ENCODE measurements at places on chromosomes 1 and 21. TPM values are rescaled to one million over a fixed set of nuclear protein-coding genes. Genes with fewer than 3 reads are reported as not detected.
A peak's percentile ranks its signal among the peaks of the same experiment; 100 is the strongest.

Gene IL20
- not detected for total RNA-seq

Gene F5
- 4.2 TPM for total RNA-seq

Gene CHI3L1
- not detected for total RNA-seq

Gene CHODL
- 0.47 TPM for total RNA-seq

Gene PGLYRP3
- total RNA-seq, result not detected

Gene PLEKHM2
- total RNA-seq, result 55.0 TPM

Gene MAN1C1
- total RNA-seq, result 90.5 TPM

Gene KCNJ9
- total RNA-seq, result not detected

Gene GUCA2B
- total RNA-seq, result not detected

Gene RAD54L
- total RNA-seq, result 1.1 TPM

Gene NRDC
- 110 TPM for total RNA-seq

Gene DDR2
- 0.58 TPM for total RNA-seq

GRCh38 chr1:63073309-63074306 is 248.8 kb upstream of the FOXD3 start:
- no peak overlapping the region for H3K4me3 ChIP-seq
- peaks cover 9% of the 10 kb centered on the region for H3K27me3 ChIP-seq
- no peak overlapping the region for H3K27ac ChIP-seq
- H3K36me3 ChIP-seq, result no peaks in the 10 kb centered on the region
- H3K4me1 ChIP-seq, result no peaks in the 10 kb centered on the region
- DNase-seq, result no peak

DNA sequence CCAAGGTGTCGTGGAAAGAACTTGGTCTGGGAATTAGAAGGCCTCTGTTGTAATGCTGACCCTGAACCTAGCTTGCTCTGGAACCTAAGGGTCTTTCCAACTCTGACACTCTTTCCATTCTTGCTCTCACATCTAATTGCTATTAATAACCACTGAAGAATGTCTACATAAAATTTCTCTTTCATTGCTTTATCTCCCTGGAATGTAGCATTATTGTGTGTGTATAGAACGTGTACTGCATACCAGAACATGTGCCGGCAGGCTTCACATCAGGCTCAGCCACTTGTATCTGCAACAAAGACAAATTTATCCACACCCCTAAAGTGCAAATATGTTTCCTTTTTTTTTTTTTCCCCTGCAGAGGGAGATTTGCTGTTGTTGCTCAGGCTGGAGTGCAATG is 13.9 kb upstream of the LAX1 start:
- no peak overlapping the region for H3K27ac ChIP-seq
- no peaks in the 10 kb centered on the region for H3K27me3 ChIP-seq
- no peak for DNase-seq

DNA sequence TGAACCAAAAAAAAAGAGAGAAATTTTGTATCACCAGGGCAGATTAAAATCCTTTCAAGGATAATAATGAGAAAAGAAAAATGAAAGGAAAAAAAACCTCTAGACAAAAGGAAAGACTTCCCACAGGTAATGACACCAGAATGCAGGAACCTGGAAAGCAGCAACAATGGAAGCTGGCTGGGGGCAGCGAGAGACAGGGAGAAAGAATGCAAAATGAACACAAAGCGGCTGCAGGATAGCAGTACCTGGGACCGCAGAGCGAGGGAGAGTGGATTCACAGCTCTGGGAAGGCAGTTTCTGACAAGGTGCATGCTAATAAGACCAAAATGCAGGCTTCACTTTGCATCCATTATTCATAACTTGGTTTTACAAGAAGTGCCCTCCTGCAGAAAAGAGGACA is 349.0 kb downstream of the SIPA1L2 start:
- H3K27me3 ChIP-seq, result no peaks in the 10 kb centered on the region
- no peaks in the 10 kb centered on the region for H3K4me1 ChIP-seq
- no peaks in the 10 kb centered on the region for H3K36me3 ChIP-seq
- DNase-seq, result no peak

DNA sequence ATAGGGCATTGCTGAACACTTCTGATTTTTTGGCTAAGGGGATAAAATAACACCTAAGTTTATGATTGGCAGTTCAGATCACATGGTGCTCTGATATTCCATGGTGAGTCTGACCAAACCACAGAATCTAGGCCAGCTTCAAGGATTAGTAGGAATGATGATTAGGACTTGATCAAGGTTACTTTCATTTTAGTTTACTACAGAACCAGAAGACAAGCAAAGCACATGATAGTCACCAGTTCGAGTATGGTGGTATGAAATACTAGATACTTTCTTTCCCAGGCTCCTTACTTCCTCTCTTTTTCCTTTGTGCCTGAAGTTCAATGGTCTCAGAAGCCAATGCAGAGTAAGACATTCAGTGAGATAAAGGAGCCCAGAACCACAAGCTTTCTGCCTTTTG is 26.6 kb downstream of the S100A10 start:
- H3K4me3 ChIP-seq, result no peak overlapping the region
- no peaks in the 10 kb centered on the region for H3K36me3 ChIP-seq
- DNase-seq, result no peak
- H3K27me3 ChIP-seq, result peaks cover 4% of the 10 kb centered on the region

GRCh38 chr1:116150368-116150767 is 39.2 kb downstream of the MAB21L3 start:
- H3K36me3 ChIP-seq, result no peaks in the 10 kb centered on the region
- no peak for DNase-seq
- no peak overlapping the region for H3K27ac ChIP-seq
- no peak overlapping the region for H3K4me3 ChIP-seq
- peaks cover 17% of the 10 kb centered on the region for H3K4me1 ChIP-seq

DNA sequence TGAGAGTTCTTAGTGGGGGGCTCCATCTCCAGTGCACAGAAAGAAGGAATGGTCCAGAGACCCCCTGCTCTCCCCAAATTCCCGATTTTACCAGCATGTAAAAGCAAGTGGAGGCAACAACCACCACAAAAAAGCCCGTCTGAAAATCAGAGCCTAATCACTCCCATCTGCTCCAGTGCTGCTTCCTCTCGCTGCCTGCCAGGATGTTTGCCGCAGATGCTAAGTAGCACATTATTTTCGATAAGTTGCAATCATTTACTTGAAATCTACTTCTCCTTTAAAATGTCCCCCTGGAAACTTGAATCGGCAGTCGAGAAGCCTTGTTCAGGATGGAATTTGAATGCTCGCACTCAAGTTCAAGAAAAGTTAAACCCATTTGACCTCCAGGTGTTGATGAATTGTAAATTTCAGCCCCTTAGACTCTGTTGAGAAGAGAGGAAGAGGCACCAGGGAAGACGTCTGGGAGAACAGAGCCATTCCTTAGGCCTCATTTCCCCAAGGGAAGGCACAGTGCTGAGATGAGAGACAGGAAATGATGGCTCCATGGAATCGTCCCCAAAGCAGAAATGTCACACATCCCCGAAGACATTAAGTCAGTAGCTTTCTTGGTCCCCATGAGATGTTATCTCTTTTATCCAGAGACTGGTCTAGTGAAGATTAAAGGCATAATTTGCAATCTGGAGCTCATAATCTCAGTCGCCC is 221.3 kb downstream of the PBX1 start:
- DNase-seq, result no peak
- H3K4me1 ChIP-seq, result no peaks in the 10 kb centered on the region
- no peak overlapping the region for H3K27ac ChIP-seq
- no peaks in the 10 kb centered on the region for H3K36me3 ChIP-seq
- no peaks in the 10 kb centered on the region for H3K27me3 ChIP-seq

DNA sequence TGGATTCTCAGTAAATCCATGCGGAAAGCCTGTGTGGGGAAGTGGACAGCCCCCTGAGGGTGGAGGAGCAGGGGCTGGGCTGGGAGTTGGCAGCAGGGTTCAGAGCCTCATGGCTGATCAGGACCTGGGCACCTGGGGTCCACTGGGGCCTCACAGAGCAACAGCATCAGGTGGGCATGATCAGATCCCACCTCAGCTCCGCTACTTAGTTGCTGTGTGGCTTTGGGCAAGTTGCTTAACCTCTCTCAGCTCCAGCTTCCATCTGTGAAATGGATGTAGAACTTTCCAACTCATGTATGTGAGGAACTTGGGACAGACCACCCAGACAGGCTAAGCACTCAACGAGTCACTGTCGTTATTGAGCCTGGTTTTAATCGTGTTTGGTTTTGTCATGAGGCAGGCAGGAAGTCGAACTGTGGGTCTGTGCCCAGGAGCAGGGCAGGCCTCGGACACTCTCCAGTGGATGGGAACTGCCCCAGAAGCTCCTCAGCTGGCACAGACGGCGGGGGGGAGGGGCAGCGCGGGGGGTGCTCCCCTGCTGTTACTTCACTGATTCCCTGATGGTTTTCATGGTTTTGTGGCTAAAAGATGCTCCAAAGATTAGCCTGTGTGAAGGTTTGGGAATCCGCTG is 155.8 kb upstream of the TMEM51 start:
- no peaks in the 10 kb centered on the region for H3K36me3 ChIP-seq
- no peak overlapping the region for H3K4me3 ChIP-seq
- no peaks in the 10 kb centered on the region for H3K27me3 ChIP-seq
- DNase-seq, result no peak
- H3K4me1 ChIP-seq, result no peaks in the 10 kb centered on the region

- peaks cover 2% of the 10 kb centered on the region for H3K27me3 ChIP-seq
- peaks cover 18% of the 10 kb centered on the region for H3K4me1 ChIP-seq
- H3K36me3 ChIP-seq, result no peaks in the 10 kb centered on the region
- DNase-seq, result no peak
- H3K4me3 ChIP-seq, result no peak overlapping the region
Observed at GRCh38 chr1:2019571-2020309, 595 bp downstream of the GABRD start.

DNA sequence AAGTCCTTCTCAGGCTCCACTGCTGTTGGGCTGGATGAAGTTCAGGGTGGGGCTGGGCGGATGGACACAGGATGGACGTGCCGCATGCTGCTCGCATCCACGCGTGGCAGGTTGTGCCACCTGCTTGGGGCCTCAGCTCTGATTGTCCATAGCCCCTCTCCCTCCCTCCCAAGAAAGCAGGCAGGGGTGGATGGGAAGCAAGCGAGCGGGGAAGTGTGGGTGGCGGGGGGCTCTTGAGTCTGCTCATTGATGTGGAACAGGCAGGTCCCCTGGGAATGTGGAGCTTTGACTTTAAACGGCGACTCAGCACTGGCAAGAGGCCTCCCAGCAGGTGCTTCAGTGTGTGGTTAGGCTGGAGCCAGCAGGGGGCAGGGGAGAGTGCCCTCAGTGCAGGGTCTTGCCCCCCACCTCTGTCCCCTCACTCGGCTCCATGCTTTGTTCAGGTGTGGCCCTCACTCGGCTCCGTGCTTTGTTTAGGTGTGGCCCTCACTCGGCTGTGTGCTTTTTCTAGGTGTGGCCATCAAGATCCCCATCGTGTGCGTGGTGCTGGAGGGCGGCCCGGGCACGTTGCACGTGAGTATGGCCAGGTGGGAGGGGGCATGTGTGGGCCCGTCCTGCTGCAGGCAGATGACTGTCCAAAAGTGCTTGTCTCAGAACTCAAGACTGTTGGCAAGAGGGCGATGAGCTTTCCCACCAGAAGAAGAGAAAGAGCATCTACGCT is 23.9 kb downstream of the TRPM2 start:
- peaks cover 18% of the 10 kb centered on the region for H3K27me3 ChIP-seq
- H3K27ac ChIP-seq, result no peak overlapping the region
- H3K4me1 ChIP-seq, result peaks cover 33% of the 10 kb centered on the region
- H3K4me3 ChIP-seq, result no peak overlapping the region
- H3K36me3 ChIP-seq, result no peaks in the 10 kb centered on the region

DNA sequence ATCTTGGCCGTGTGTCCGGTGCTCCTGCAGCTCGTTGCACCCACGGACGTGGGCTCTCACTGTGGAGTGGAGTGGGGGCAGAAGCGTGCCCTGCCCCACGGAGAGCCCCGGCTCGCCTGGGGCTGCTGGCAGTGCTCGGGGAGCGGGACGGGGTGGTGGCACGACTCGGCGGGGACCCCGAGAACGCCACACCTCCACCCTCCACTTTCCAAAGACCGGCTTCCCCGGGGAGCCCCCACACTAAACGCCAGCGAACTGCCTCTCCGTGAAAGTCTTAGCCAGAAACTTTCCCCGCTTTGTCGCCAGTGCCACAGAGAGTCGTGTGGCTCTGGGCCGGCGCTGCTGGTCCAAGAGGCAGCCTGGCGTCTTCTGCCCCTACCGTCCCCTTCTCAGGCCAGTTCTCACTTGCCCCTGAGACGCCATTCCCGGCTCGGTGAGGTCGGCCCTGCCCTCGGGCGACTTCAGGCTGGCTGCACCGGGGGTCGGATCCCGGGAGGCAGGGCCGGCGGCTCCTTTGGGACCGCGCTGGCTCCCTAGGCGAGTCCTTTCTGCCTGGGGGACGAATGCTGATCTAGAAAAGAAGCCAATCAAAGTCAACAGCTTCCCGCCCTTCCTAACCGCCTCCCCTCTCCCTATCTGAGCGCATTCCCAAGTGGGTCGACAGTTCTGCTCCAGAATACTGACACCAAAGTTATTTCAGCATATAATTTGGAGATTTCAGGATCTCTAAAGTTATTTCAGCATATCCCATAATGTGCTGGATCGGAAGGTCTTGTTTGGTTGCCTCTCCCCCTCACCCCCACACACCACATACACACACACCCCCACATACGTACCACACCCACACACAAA is 2.6 kb upstream of the SAMD13 start:
- H3K27me3 ChIP-seq, result no peaks in the 10 kb centered on the region
- peak overlapping the region; percentile 82 for H3K4me3 ChIP-seq
- DNase-seq, result peak; percentile 3
- H3K36me3 ChIP-seq, result no peaks in the 10 kb centered on the region
- H3K4me1 ChIP-seq, result peaks cover 9% of the 10 kb centered on the region
- H3K27ac ChIP-seq, result no peak overlapping the region

GRCh38 chr1:115062542-115063004 is 26.7 kb downstream of the TSPAN2 start:
- H3K4me3 ChIP-seq, result peak overlapping the region; percentile 15
- H3K27me3 ChIP-seq, result no peaks in the 10 kb centered on the region
- H3K27ac ChIP-seq, result peak overlapping the region; percentile 93
- DNase-seq, result peak; percentile 97

DNA sequence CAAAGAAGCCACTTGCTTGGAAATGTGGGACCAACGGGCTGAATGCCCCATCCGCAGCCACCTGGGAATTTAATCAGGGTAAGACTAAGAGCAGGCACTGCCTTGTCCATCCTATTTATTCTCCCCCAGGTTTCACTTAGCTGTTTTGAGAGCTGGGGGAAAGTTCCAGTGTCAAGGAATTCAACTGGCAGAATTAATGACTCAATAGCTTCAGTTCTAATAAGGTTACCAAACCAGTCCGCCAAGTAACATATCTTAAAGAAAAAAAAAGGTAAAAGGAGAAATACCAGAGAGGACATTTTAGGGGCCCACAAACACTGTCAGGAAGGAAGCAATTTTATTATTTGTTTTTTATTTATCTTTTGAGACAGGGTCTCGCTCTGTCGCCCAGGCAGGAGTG is 157.6 kb upstream of the SOD1 start:
- H3K36me3 ChIP-seq, result no peaks in the 10 kb centered on the region
- no peak overlapping the region for H3K4me3 ChIP-seq
- DNase-seq, result no peak
- peaks cover 6% of the 10 kb centered on the region for H3K4me1 ChIP-seq

- no peak for DNase-seq
- H3K4me3 ChIP-seq, result no peak overlapping the region
- H3K27ac ChIP-seq, result no peak overlapping the region
- no peaks in the 10 kb centered on the region for H3K27me3 ChIP-seq
- H3K4me1 ChIP-seq, result no peaks in the 10 kb centered on the region
Observed at GRCh38 chr1:100799548-100799947, 80.0 kb downstream of the VCAM1 start.

GRCh38 chr1:88169139-88169538 is 514.9 kb upstream of the PKN2 start:
- no peaks in the 10 kb centered on the region for H3K4me1 ChIP-seq
- H3K36me3 ChIP-seq, result no peaks in the 10 kb centered on the region
- H3K27ac ChIP-seq, result no peak overlapping the region
- H3K4me3 ChIP-seq, result no peak overlapping the region

- DNase-seq, result peak; percentile 1
- H3K4me3 ChIP-seq, result no peak overlapping the region
- H3K27ac ChIP-seq, result peak overlapping the region; percentile 87
- no peaks in the 10 kb centered on the region for H3K36me3 ChIP-seq
- H3K27me3 ChIP-seq, result no peaks in the 10 kb centered on the region
Observed at GRCh38 chr1:172180501-172181285, 239.8 kb upstream of the C1orf105 start.

Measured in T-cell (primary cell).